ENCODE measurements at places on chromosomes 11 and 22.

DNA sequence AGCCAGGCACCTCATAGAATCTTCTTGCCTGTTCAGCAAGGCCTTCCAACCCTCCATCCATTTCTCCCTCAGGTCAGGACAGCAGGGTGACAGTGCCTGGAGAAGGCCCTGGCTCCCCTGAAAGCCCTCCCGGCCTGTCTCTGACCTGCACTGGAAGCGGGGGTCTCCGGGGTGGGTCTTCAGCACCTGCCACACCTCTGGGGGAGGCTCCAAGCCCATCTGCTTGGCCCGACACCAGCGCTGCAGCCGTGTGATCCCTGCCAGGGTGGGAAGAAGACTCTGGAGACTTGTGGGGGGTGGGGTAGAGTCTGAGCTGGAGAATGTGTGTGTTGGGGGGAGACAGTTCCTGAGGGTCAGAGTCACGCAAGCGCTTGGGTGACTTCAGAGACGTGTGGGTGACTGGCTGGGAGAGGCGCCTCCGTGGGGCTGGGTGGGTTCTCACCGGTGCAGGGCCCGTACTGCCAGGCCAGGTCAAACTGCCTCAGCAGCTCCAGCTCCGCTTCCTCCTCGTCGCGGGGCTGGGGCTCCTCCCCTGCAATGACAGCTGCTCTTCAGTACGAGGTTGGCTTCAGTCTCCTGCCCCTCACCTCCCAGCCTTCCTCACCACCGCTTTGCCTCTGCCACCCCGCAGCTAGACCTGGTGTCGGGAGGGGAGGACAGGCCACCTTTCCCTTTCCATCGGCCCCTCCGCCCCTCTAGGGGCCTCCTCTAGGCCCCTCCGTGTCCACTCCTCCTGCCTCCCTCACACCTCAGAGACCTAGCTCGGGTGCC is 615 bp downstream of the POLD4 start:
- DNase-seq = peak; percentile 78

- DNase-seq = no peak
Observed at GRCh38 chr11:70944636-70945035, 307.7 kb downstream of the SHANK2 start.

DNA sequence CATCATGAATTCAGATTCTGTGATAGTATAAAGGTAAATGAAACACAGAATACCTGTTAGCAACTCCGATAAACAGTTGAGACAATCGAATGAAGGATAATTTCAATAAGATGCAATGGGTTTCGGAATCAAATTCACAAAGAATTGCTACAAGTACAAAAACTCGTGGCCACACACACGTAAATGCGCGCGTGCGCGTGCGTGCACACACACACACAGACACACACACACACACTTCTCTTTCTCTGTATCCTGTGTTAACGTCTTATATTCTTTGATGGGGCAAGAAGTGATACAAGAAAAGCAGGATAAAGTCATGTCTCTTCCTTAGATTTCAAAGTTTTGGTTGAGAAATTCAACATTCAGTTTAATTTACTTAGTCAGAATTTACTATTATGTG is 57.2 kb downstream of the FOLH1 start:
- DNase-seq = no peak

GRCh38 chr11:126345759-126346585 is 9.5 kb upstream of the ST3GAL4 start:
- peak; percentile 87 for DNase-seq

DNA sequence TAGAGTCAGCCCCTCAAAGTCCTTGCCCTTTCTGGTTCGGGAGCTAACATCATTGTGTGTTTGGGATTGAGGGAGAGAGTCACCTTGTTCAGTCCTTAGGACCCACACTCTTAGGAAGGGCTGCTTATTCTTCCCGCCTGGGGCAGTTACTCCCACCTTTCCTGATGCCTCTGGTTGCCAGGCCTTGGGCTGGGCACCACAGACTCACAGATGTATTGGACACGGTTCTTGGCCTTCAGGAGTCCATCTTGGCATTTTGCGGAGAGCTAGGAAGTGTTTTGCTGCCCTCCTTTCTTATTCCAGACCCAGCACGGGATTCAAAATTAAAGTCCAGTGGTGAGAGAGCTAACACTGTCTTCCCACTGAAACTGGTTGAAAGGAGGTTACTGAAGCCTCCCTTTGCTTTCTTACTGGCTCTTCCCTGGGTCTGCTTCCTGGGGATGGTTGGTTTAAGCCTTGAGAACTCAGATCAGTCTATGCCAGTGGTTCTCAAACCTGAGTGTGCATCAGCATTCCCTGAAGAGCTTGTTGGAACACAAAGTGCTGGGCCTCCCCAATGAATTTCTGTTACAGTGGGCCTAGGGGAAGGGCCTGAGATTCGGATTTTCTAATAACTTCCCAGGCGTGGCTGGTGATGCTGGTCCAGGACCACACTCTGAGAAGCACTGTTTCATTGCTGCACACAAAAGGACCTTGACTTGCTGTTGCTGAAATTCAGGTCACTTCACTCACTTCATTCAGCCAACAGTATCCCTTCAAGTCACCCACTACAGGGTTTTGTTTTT is 1.4 kb downstream of the OSBP2 start:
- DNase-seq = no peak

DNA sequence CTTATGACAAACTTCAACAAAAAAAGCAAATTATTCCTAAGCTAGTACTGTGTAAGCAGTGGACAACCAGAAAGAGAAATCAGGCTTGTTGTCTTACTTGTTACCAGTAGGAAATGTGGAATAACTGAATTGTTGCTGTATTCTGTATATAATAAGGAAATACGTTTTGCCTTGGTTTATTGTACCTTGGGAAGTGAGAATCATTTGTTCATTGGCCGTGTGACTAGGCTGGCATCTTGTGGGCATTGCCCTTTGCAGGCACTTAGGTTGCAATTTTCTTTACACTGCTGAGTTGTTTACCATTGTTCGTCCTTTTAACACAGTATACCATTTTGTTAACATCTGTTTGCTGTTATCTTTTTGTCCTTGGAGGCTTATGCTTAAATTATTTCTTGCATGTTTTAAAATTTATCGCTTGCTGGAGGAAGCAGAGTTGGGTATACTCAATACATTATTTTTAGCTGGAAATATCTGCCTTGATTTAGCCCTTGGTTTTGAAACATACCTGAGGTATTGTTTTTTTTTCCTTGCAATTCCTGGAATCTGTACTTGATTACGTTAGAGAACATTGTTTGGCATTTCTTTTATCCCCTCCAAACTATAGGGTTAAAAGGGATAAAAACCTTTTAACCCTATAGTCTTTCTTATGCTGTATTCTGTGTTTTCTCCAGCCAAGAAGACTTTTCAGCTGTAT is 109.3 kb downstream of the DDX10 start:
- no peak for DNase-seq

DNA sequence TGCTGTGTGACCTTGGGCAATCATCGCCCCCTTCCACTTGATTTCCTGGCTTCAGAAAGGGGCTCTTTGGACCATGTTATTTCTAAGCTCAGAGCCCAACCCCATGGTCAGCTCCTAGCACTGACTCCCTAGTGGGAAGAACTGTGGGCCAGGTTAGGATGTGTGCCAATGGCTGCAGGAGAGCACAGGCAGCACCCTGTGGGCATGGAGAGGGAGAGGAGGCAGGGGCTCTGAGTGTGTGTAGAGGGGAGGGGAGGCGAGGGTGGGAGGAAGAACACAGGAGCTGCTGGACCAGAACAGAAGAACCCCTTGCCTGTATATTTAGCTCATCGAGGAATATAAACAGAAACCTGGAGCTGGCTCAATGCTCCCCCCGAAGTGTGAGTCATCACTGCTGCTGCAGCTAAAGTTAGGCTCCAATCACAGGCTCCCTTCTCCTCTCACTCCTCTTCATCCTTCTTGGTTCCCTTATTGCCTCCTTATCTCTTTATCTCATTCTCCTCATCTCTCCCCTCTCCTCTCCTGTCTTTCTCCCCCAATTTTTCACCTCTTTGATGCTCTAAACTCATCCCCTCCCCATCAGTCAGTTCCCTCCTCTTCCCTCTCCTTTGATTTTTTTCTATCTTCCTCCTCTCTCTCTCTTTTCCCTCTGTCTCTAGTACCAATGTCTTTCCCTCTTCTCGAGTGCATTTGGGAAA is 14.5 kb upstream of the RPS19BP1 start:
- DNase-seq = no peak

DNA sequence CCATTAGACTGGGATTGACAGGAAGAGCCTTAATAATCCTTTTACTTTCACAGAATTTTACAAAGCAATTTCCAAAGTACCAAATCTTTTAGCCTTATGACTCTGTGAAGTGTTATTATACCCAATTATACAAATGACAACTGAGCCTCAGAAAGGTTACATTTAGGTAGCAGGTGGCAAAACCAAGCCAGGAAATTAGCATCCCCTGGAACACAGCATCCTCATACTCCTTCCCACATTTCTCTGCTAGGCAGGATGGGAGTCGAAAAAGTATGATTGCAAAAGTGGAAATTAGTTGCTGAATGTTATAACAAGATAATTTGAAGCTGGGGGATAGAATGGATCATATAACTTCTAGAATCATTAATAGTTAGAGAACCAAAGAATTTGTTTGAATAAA is 359.7 kb upstream of the PDGFD start:
- DNase-seq = no peak

GRCh38 chr11:62694455-62695167 is 5.3 kb upstream of the LRRN4CL start:
- DNase-seq = peak; percentile 77

DNA sequence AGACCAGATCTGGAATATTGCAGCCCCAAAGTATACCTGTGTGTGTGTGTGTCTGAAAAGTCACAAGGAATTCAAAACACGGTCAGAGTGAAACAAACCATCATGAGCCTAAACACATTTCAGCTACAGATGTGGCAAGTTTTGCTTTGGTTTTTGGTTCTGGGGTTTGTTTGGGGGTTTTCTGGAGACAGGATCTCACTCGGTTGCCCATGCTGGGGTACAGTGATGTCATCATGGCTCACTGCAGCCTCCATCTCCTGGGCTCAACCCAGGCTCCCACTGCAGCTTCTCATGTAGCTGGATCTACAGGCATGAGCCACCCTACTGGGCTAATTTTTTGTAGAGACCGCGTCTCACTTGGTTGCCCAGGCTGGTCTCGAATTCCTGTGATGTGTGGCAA is 41.4 kb upstream of the PHF21A start:
- no peak for DNase-seq

GRCh38 chr11:46712874-46713576 is 6.0 kb upstream of the F2 start:
- DNase-seq = no peak

- DNase-seq = no peak
Observed at GRCh38 chr22:46993633-46994032, 231.2 kb downstream of the TBC1D22A start.

DNA sequence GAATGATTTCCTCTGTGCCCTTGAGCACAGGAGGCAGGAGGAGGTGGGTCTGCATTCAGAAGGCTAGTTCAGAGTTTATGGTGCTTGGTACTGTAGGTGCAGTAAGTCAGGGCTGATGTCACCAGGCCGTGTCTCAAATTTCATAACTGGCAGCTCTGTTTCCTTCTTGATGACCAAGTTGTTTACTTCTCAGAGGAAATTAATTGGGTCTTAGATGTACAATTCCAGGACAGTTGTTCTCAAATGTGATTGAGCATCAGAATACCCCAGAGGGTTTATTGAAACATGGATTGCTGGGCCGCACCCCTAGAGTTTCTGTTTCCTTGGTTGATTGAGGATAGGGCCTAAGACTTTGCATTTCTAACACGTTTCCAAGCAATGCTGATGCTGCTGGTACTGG is 6.2 kb downstream of the AMOTL1 start:
- DNase-seq = no peak

- DNase-seq = no peak
Observed at GRCh38 chr11:36261094-36261493, 28.1 kb downstream of the COMMD9 start.

DNA sequence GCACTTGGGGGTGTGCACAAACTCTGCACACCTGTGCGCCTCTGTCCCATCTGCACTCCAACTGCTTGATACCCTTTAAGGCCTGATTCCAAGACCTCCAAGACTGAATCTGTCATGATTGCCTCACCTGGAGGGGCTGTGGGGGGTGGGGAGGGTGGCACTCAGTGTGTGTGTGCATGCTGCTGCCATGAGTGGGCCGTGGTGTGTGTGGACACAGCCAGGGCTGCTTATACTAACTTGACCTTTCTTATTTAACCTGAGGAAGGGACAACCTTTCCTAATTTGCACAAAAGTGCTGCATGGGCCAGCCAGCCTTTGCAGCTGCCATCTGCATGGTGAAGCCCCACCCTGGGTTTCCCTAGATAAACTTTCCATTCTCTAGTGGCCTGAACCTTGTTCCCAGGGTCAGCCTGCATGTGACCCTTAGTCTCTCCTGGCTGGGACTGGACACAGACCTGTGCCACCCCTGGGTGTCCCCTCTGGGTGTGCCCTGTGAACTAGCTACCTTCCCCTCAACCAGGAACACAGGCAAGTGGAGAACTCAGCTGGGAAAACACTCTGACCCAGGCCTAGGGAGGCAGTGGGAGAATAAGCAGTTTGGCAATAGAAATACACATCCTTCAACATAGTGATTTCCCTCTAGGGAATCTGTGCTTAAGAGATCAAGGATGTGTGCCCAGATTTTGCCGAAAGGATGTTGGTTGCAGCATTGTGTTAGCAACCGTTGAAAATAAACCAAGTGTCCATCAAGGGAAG is 45.4 kb upstream of the DKK3 start:
- DNase-seq = no peak

DNA sequence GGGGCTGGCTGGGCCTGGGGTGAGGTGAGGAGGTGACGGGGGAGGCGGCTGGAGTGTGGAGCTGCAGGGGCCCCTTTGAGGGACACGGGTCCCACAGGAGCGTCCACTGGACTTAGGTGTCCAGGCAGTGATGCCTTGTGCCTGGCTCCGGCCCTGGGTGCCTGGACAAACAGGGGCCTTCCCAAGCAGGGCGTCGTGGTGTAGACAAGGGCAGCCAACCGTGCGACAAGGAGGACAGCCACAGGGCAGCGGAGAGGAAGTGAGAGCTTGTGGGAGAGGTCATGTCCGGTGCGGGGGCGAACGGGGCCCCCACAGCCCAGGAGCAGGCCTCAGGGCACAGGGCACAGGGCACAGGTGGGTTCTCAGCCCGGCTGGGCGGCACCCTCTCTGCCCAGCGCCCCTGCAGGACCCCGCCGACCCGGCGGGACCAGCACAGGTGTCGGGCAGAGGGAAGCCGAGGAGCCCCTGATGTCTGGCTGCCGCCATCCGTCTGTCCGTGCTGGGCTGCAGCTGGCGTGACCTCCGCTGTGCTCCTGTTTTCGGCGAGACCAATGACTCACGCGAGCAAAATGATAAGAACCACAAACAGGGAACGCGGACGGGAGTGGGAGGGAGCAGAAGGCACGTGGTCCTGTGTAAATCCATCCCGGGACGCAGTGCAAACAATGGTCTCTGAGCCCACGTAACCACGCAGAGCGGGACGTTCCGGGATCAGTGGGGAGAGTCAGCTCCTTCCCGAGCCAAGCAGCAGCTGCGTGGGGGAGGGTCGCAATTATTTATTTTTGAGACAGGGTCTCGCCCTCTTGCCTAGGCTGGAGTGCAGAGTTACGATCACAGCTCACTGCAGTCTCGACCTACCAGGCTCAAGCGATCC is 49.1 kb upstream of the A4GALT start:
- no peak for DNase-seq

Data from HL-60 (cell line).